GM10248 (cell line): ENCODE measurements at places on chromosomes 2 and 18.

DNA sequence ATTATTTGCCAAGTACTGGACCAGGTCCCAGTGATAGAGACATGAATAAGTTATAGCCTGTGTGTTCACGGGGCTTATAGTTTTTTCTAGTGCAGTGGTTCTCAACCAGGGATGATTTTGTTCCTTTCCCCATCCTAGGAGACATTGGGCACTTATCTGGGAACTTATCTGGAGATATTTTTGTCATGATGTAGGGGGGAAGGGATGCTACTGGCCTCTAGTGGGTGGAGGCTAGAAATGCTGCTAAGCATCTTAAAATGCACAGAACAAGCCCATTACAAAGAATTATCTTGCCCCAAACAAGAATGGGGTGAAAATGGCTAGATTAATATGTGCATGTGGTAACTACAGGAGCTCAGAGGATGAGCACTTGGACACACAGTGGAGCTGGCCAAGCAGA is 75.2 kb downstream of the KLHL29 start:
- no peak for DNase-seq

DNA sequence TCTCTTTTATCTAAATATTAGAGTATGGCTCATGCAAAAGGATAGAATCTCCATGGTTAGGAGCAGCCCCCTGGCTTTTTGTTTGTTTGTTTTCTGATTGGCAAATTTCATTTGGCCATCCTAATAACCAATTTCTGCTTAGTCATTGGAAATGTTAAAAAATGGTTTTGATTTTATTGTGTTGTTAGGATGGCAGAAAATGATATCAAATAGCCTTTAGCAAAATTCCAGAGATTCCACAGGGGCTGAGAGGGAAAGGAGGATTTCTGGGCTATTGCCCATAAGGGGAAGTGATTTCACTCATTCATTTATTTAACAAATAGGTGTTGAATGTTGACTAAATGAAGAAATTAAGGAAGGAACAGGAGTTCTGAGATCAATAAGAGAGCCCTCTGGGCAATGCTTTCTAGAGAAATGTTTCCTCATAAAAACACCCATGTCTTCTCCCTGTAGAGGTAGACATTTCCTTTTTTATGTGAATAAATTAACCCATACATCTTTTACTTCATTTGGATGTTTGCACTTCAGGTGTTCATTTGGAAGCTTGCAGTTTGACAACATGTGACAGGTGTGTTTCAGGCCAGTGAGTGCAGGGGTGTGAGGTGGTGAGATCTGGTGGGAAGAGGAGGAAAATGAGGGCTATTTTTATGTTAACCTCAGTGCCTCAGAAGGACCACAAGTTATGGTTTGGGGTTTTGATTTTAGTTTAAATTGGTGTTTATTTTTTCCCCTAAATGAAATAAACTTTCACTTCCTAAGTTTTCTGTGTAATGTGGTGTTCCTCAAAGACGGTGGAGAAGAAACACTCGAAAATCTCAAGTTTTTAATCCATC is 61.7 kb upstream of the EPC2 start:
- no peak for DNase-seq

- no peak for DNase-seq
Measured at GRCh38 chr18:44025421-44025820, 655.3 kb upstream of the SETBP1 start.

DNA sequence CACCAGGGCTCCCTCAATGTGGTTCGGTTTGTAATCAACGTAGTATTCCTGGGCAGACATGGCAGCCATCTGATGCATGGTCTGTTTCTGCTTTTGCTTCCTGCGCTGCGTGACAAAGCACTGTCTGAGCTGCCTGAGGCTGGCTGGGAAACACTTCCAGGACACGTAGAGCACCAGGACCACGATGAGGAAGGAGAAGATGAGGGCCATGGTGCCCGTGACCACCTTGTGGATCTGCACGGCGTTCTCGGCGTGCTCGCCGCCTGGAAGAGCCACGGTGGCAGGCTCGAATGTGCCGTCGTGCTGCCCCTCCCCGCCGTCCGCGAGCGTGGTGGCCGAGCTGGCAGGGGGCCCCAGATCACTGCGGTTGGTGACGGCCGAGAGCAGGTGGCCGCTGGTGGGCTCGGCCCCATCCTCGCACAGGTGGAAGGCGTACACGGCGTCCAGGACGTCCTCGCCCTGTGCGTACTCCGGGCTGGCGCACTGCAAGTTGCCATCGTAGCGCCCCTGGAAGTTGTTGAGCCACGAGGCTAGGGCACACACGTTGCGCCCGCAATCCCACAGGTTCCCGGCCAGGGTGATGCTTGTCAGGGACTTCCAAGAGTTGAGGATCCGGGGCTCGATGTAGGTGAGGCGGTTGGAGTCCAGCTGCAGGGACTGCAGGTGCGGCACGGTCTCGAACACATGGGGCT is 2.1 kb downstream of the LRRTM1 start:
- DNase-seq = peak; percentile 9

- no peak for DNase-seq
Measured at GRCh38 chr2:127953849-127954248, 68.1 kb upstream of the AMMECR1L start.

- DNase-seq = no peak
Measured at GRCh38 chr2:214492608-214493007, 81.8 kb downstream of the VWC2L start.

- DNase-seq = no peak
Measured at GRCh38 chr2:68594041-68594440, 49.3 kb upstream of the PROKR1 start.

DNA sequence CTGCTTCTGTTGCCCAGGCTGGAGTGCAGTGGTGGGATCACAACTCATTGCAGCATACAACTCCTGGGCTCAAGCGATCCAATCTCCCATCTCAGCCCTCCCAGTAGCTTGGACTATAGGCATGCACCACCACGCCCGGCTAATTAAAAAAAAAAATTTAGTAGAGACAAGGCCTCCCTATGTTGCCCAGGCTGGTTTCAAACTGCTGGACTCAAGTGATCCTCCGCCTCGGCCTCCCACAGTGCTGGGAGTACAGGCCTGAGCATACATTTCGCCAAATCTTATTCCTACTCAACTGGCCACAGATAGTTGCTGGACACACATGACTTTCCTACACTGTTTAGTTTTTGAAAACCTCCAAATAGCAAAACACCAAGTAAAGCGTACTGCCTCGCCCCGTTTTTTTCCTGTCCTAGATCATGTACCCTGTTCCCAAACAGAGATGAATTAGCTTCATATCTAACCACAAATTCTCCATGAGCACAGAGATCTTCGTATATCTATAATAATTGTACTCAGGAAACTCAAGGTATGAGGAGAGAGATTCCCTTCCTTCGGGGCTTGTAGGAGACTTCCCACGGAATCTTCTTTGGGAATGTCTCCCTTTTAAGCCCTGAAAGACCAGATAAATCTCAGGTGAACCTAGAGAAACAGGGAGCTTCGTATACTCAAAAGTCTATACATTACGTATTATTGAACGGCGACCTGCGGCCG is 598 bp upstream of the C2orf69 start:
- no peak for DNase-seq

DNA sequence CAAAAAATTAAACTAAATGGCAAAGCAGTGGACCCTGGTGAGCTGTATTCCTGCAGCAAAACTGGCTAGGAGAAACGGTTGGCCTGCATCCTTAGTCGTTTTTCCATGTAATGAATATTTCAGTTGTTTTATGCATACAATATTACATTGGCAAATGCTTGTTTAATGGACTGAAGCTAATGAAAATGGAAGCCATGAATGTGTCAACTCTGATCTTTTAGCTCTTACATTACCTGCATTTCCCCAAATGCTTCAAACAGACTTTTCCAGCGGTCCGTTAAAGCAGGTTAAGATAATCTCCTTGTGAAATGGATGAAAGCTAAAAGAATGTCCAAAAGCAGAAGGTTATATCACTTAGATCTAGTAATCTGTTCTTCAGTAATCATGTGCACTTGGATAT is 686.3 kb upstream of the SETBP1 start:
- DNase-seq = no peak

DNA sequence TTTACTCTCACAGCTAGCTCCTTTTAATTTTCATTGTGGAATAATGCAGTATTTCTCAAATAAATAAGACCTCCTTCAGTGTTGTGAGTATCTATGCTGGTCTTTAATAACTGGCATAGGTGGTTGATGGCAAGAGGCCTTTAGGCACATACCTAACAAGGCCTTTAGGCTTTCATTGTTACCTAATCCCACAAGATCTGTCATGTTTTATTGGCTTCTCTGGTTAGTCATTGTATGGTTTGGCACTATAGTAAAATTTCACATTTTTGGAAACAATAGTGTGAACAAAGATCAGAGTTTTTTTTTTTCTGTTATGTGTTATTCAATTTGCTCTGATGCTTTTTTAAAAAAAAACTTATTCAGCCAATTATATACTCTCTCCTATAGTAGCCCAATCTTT is 89.8 kb upstream of the NEUROD1 start:
- DNase-seq = no peak

DNA sequence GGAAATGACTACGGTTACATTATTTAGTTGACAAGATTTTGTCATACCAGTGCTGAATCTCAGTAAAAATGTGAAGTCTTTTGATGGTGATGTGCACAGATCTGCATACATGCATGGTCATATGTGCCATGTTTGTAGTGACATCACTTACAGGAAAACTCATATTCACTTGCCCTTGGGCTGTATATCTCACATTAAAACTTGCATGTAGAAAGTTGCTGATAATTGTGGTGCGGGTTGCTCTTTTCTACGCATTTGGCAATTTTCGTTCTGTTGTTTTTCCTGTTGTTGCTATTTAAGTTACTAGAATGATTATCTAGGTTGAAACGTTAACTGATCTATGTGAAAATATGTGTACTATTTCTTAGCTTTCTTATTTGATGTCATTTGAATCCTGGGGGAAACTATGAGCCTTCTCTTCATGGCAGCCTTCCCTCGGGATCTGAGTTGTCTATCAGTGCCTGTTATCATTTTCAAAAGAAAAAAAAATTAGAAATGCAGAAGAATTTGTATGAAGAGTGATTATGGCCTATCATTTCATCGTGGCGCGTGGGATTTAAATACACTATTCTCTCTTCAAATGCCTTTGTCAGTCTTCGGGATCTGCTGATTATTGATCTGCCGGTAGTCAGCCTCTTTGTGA is 296.6 kb downstream of the TMX3 start:
- DNase-seq = no peak

DNA sequence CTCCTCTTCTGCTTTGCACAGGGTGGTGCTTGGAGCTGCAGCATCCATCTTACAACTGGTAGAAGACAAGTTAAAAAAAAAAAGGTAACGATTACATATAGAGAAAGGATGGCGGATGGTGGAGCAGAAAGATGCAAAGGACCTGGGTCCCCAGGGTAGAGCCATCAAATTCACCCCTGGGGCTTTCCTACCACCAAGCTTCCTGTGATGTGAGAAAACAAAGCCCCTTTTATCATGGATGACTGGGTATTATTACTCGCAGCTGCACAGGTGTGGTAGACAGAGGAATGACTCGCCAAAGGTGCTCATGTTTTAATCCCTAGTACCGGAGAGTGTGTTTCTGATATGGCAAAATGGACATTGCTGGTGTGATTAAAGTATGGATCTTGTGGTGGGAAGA is 1.3 kb upstream of the ACOXL start:
- DNase-seq = no peak

DNA sequence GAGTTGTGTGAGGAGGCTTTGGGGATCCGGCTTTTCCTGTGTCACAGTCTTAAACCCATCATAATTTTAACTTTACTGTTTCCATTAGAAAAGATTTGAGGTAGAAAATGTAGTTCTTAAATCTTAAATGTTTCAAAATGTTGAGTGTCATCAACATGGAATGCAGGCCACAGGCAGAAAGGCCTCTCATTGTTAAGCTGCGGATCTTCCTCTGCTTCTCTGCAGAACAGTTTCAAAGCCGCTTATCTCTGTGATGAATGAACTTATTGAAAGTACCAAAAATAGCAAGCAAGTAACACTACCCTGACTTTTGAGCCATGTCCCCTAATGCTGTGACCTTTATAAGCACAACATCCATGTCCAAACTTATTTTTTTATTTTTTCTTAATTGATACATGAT is 1645.8 kb downstream of the DPP10 start:
- no peak for DNase-seq

- no peak for DNase-seq
Measured at GRCh38 chr2:109120166-109120565, 8.8 kb upstream of the SH3RF3 start.
